CD4-positive, alpha-beta T cell treated with Interleukin-12 subunit alpha and Interleukin-12 subunit beta, for 1 hour (primary cell): ENCODE measurements at places on chromosomes 5 and 9.

DNA sequence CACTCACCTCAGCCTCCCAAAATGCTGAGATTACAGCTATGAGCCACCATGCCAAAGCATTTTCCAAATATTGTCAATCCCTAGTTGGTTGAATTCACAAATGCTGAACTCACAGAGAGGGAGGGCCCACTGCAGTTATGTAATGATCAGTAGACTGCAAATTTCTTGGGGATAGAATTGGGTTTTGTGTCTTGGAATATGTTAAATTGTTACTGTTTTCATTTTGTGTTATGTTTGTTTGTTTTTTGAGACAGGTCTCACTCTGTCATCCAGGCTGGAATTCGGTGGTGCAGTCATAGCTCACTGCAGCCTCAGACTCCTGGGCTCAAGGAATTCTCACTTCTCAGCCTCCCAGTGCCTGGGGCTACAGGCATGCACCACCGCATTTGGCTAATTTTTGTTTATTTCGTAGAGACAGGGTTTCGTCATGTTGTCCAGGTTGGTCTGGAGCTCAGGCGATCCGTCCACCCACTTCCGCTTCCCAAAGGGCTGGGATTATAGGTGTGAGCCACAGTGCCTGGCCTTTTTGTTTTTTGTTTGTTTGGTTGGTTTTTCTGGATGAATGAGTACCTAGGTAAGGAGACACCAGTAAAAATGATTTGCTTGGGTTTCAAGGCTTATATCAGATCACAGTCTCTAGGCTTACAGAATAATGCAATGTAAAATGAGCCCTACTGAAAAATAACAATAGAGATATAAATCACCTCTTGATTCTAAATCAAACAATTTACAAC lies 31.5 kb upstream of the LMNB1 start:
- DNase-seq = no peak

GRCh38 chr9:17906176-17906840 lies 327.4 kb downstream of the SH3GL2 start:
- DNase-seq = no peak

GRCh38 chr9:19527663-19528062 lies 118.9 kb downstream of the ACER2 start:
- no peak for DNase-seq

GRCh38 chr9:137969685-137970084 lies 92.1 kb downstream of the CACNA1B start:
- no peak for DNase-seq

DNA sequence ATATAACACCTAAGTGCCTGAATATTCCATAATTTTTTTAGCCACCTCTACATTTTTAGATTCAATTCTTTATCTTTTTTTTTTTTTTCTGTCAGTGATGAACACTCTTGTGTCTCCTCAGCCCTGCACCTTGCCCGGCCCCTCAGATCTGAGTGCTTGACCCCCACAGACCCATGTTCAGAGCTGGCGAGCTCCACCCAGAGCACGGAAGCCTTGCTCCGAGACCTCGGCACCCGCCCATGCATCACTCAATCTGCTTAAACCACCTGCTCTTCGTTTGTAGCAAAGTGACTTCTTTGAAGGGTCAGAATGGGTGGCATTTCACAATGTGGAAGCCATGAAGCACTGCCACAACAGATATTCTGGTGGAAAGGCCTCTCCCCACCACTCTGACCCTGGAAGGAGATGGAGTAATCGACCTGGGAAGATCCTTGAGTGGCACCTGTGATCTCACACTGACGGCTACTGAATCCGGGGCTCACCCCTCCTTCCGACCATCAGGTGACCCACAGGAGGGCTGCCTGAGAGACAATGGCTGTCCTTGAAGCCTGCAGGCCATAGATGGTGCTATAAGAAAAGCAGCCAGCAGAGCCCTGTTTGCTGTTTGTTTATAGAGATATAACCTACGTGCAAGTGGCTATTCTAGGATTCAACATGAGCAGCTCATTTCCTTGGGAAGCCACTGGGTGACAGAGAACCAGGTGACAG lies 261.1 kb upstream of the IRX4 start:
- DNase-seq = no peak

- no peak for DNase-seq
Measured at GRCh38 chr5:8613078-8613685, 744.2 kb downstream of the MTRR start.
